ENCODE measurements at places on chromosomes 3 and 15.

- no peak for DNase-seq
These were observed 9.1 kb upstream of the MFSD1 start for GRCh38 chr3:158792709-158793108.

DNA sequence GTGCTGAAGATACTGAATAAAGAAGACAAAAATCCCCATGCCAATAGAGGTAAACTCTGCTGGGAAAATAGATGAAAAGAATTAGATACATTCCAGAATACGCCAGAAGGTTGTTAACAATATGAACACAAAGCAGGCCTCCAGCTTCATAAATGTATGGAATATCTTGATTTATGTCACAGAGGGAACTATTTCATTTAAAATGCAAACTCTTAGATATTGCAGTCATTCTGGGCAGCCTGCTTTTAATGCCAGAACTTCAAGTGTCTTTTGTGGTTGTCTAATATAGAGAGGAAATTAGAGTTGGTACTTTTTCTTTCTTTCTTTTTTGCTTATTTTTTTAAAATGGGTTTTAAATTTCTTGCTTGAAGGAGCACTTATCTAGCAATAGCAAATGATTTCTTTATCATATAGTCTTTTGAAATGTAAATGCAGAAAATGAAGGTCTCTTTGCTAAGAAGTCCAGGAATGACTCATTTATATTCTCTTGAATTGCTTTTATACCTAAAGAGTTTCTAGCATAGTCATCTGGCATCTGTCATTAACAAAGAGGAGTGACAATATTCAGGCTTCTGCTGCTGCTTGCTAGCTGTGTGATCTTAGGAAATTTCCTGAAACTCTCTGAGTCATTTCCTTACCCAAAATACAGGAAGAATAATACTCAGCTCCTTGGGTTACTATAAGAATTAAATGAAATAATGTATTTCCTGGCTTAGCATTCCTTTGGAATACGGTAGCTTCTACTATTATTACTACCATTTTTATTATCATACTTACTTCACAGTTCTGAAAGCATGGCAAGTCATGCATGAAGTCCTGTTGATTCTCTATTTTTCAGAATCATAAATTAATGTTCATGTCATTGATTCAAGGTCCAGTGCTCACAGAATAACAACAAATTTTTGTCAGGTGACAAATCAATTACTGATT is 527.6 kb downstream of the DIPK2A start:
- DNase-seq = no peak

DNA sequence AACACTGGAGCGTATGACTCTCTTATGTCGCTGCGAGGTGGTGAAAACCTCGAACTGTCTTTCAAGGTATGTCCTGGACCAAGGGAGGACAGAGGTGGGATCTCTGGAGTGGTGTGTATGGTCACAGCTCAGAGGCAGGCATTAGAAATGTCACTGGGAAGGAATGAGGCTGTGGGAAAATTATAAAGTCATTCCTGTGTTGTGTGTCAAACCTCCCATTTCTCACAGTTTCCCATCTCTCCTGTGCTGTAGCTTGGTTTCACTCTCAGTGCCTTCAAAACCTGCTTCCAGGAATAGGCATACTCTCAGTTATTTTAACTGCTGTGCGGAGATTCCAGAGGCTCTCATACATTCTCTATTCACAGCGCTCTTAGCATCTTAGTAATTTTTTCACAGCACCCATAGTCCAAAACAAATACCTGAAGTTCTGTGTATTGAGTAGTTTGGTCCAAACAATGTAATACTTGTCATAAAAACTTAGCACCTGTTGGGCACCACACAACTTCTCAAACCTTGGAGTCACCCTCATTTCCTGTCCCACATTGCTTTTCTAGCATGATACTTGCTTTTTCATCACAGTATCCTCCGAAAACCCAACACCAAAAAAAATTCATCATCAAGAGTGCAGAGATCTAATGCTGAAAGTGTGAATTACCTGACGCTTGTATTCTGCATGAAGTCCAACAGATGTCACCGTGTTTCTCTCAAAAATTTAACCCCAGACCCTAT is 36.9 kb downstream of the GALNT15 start:
- DNase-seq = no peak

- DNase-seq = no peak
These were observed 36.0 kb upstream of the PRTG start for GRCh38 chr15:55778932-55779331.

DNA sequence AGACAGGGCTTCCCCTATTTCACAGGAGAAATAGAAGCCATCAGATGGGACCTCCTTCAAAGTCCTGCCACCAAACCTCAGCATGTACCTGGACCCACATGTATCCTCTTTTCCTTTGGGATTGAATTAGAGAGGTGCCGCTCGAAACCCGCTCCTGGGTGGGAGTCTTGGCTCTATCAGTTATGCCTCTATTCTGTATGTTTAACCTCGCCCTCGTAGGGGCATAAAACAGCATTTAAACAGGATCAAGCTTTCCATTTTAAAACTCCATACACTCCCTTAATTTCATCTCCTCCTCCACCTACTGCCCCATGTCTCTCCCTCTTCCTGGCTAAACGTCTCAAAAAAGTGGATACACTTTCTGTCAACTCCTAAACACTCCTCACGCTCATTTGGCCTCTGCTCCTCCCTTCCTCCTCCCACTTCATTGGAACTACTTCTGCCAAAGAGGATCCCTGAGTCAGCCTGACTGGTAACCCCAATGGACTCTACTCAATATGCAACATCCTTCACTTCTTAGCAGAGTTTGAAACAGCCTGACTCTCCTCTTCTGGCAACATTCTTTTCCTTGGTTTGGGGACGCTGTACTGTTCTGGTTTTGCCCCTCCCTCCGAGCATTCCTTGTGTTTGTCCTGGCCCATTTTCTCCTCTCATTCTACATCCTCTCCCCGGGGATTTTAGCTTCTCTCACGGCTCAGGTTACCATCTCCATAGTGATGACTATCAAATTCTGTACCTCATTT is 23.0 kb upstream of the MUC20 start:
- no peak for DNase-seq

DNA sequence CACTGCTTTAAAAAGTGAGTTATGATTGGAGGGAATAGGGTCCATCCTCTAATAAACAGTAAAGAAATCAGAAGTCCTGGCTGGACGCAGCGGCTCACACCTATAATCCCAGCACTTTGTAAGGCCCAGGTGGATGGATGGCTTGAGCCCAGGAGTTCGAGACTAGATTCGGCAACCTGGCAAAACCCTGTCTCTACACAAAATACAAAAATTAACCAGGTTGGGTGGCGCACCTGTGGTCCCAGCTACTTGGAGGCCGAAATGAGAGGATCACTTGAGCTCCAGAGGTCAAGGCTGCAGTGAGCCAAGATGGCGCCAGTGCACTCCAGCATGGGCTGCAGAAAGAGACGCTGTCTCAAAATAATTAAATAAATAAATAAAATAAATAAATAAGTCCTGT is 171.2 kb downstream of the POTEB3 start:
- no peak for DNase-seq

DNA sequence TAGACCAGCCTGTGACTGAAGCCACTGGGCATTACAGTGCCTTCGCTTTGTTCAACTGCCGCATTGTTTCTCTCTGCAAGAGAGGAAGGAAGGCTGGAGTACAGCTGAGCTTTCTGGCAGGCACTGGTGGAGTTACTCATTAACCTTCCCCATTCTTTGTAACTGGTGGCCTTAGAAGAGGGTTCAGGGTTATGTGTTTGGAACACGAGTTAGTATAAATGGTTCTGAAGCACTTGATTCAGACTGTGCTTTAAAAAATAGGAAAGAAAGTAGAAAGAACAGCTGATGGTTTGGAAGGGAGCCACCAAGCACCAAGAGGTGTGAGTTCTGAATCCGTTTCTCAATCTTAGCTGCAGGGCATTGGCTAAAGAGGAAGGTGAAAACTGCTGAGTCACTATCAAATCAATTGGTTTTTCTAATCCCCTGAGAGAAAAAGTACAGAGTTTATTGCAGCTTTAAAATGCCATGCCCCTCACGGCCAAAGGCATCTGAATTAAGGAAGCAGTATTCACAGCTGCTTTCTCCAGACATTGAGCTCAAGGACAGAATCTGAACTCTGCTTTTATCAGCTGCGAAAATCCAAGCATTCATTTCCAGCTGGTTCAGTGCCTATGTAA is 3.6 kb downstream of the HGD start:
- DNase-seq = no peak

DNA sequence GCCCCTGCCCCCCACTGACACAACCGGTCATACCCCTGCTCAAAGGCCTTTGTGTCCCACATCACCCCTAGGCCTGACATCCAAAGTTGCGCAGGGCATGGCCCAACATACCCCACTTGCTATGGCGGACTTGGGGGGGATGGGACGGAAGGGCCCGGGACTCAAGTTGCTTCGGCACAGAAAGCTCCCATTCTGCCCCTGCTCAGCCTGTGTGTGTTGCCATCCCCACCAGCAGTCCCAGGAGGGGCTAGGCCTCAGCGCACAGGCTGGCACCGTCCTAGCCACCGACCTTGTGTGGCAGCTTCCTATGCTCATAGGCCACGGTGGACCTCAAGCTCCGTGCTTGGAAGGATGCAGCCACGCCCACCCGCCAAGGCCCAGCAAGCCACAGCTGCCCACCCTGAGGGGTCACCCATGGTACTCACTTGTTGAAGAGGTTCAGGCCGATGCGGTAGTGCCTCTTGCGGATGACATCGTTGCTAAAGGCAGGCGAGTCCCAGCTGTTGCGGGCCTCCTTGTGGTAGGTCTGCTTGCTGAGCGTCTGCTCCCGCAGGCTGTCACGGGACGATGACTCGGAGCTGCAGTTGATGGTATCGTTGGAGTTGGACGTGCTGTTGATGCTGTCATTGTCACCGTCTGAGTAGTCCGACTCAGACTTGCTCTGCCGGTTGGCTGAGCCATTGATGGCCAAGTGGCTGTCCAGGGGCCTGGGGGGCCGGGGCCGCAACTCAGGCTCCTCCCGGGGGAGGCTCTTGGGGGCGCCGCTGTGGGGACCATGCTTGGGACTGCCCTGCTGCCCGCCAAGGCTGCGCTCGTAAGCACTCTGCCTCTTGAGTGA is 93.9 kb upstream of the RPL32 start:
- DNase-seq = no peak

GRCh38 chr15:70876683-70877082 is 15.6 kb downstream of the THAP10 start:
- no peak for DNase-seq

- DNase-seq = no peak
These were observed 226.8 kb downstream of the PLCL2 start for GRCh38 chr3:17111586-17111985.

DNA sequence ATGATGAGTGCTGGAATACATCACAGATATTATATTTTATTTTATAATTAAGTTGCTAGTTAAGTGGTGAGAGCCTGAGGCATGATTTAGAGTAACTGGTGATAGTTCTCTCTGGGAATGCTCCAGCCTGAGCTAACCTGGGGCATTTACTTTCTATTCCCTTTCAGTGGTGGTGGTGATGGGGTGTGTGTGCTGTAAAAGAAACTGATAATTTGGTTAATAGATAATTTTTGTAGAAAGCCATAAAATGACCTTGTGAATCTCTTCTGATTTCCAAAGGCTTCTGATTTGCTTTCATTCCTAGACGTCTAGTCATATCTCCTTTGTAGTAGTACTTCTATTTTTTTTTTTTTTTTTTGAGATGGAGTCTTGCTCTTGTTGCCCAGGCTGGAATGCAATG is 46.8 kb upstream of the DPPA4 start:
- no peak for DNase-seq

GRCh38 chr3:173502983-173503568 is 105.5 kb downstream of the NLGN1 start:
- no peak for DNase-seq

DNA sequence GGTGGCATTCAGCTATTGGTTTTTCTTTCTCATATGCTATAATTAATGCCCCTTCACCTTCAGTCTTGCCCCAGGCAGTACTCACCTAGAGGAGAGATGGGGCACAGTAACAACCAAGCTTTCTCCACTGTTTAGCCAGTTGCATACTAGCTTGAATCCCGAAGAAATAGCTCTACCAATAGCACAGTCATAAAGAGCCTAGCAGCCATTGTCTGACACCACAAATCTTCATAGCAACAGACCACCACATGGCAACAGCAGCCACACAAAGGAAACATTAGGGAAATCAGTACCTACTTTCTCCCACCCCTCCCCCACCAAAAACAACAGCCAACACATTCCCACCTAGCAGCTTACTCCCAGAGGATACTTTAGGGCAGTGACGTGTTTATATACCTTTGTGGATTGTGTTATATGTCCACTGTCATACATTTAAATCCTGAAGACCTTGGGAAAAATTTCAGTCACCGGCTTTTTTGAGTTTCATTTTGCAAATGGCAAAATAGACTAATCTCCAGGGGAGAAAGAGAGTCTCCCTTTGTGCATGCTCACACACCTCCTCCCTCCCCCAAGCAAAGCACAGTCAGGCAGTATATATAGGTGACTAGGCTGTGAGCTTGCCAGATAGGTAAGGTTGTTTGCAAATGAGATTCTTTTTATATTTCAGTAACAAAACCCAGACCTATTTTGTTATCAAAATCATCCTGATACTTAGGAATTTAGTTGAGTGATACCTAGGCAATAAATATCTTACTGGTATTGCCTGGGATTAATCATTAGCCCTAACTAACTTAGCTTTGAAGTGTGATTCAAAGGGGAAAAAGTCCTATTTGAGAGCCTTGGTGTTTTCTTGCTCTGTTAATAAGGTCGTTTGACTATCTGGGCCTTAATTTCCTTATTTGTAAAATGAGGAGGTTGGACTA is 140.6 kb downstream of the RBPMS2 start:
- DNase-seq = peak; percentile 4

GRCh38 chr15:81049835-81050234 is 49.1 kb downstream of the TLNRD1 start:
- DNase-seq = no peak

GRCh38 chr3:34155666-34156065 is 357.2 kb downstream of the PDCD6IP start:
- no peak for DNase-seq

DNA sequence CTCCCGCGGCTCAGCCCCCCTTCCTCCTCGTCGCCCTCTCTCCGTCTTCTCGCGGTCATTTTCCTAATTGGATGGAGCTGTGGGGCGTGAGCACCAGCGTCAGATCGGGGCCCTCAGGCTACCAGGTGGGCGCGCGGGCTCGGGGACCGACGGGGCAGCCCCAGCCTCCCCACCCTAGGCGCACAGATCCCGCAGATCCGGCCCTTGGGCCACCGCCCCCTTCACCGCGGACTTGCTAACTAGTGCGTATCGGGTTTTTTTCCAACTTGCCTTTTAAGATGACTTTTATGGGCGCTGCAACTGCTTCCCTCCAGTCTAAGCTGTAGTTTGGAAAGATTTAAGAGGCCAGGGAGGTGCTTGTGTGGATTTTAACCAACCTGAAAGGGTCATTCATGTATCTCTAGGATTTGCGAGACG is 1.3 kb downstream of the ZNF710 start:
- DNase-seq = peak; percentile 25

DNA sequence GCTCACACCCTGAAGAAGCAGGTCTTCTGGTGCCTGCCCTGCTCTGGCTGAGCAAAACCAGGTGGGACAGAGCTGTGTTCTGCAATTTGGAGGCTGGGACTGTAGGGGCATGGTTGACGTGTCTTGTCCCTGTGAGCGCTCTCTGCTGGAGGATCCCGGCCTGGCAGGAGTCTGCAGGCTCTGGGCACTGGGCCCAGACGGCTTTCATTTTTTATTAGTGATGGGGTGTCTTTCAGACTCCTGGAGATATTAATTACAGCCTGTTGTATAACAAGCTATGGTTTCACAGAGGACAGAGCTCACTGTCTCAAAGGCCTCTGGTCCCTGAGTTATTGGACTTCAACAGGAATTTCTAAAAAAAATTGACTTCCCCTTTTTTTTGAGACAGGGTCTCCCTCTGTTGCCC is 29.5 kb upstream of the ZNF710 start:
- DNase-seq = peak; percentile 21

GRCh38 chr15:61115241-61115640 is 113.9 kb downstream of the RORA start:
- no peak for DNase-seq

Measured in T-helper 9 cell (primary cell).